Brain (organoid and tissue), 16 donors: ENCODE measurements at places on chromosomes 1 and 21. TPM values are rescaled to one million over a fixed set of nuclear protein-coding genes. Genes with fewer than 3 reads are reported as not detected.

SELL gene
- 4.7 TPM for polyA plus RNA-seq

KRTAP19-3 gene
- polyA plus RNA-seq = not detected

TNFRSF4 gene
- polyA plus RNA-seq = 1.2 TPM

GJA9 gene
- not detected for polyA plus RNA-seq

RASSF5 gene
- polyA plus RNA-seq = 3.4 TPM

GNG4 gene
- 280 TPM for polyA plus RNA-seq

SPATA46 gene
- polyA plus RNA-seq = not detected

MAP3K21 gene
- polyA plus RNA-seq = 0.49 TPM

PLEKHN1 gene
- polyA plus RNA-seq = not detected

SLC39A1 gene
- 52.2 TPM for polyA plus RNA-seq

WDR64 gene
- polyA plus RNA-seq = not detected

LY9 gene
- polyA plus RNA-seq = 0.15 TPM

CD101 gene
- 1.7 TPM for polyA plus RNA-seq

ATP6V1G3 gene
- not detected for polyA plus RNA-seq

IL19 gene
- polyA plus RNA-seq = not detected
